HuH-7 (cell line): ENCODE measurements at places on chromosomes 6 and 20.

DNA sequence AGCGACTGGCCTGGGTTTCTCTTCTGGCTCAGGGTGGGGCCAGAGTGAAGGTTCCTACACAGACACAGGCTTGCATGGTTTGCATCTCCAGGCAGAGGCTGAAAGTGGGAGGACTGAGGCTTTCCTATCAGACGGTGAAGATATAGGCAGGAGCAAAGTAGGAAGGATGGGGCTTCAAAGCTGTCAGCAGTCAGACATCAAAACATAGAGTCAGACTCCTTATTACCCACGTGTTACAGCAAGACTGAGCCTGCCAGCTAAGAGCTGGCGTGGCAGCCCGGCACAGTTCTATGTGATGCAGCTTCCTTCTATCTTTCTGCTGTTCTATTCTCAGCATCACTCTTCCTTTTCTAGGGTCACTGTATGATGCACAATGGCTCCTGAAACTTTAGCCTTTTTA, 445.1 kb downstream of the DOK5 start:
- no peak for DNase-seq

DNA sequence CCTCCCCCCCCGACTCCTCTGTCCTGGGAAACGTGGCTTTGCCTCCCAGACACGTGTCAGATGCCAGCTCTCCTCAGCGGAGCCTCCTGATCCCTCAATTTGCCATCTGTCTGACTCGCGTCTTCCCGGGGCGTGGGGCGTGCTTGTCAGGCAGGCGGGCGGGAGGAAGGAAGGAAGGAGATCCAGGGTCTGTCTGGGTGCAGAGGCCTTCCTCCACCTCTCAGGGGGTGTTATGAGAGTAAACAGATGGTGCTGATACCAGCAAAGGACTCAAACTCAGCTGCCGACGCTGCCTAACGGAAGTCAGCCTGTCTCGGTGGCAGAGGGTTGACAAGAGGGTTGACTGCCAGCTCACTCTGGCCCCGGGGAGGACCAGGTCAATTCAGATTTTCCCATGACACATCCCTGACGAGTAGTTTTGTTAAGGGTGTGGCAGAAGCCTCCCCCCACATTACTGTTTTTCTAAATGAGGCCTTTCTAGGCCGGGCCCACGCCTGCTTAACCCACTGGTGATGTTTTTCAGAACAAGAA, 17.0 kb downstream of the UQCC2 start:
- DNase-seq, result no peak

DNA sequence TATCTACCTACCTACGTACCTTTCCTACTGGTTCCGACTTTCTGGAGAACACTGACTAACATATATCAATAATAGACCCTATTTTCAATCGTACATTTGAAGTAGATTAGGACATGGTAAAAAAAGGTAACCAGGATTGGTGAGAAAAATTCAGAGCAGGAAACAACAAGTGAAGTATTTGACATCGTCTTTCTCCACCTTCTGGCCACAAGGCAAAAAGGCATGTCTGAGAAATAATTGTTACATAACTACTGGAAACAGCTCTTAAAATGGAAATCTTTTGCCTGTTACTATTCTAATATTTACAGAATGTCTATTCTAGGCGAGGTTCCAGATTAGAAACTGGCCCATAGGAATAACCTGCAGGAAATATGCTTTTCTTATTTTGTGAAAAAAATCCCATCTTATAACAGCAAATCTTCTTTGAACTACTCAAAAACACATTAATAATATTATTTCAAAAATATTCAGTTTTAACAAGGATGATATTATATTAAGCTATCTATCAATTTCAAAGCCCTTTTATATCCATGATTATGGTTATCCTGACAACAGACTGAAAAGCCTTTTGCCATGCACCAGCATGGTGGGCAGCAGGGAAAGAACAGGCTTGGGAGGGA, 80.8 kb downstream of the RCAN2 start:
- DNase-seq, result peak; percentile 38

DNA sequence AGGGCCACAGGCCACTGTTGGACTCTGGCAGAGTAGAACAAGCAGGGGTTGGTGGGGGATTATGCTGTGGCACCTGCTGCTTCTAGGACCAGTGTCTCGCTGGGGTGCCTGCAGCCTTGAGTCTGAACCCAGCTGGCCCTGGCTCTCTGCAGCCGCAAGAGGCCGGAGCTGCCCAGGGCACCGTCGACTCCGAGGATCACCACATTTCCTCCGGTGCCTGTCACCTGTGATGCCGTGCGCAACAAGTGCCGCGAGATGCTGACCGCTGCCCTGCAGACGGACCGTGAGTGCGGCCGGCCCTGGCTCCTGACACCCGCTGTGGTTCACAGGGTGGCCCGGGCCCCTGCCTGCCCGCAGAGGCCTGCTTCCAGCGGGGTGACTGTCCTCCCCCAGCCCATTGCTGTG, 6.2 kb downstream of the TCEA2 start:
- DNase-seq, result no peak

DNA sequence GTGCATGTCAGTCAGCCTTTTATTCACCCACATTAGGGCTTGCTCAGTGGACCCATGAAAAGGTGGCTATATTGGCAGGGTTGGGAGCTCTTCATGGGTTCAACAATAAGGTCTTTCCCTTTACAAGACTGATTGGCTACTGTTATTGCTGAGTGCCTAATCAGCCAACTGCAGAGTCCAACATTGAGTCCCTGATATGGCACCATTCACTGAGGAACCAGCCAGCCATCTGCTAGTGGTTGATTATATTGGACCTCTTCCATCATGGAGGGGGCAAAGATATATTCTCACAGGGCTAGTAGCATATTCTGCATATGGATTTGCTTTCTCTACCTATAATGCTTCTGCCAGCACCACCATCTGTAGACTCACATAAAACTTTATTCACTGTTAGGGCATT, 69.9 kb downstream of the CDKAL1 start:
- no peak for DNase-seq

GRCh38 chr20:37251825-37252477, 9.7 kb downstream of the GHRH start:
- no peak for DNase-seq

DNA sequence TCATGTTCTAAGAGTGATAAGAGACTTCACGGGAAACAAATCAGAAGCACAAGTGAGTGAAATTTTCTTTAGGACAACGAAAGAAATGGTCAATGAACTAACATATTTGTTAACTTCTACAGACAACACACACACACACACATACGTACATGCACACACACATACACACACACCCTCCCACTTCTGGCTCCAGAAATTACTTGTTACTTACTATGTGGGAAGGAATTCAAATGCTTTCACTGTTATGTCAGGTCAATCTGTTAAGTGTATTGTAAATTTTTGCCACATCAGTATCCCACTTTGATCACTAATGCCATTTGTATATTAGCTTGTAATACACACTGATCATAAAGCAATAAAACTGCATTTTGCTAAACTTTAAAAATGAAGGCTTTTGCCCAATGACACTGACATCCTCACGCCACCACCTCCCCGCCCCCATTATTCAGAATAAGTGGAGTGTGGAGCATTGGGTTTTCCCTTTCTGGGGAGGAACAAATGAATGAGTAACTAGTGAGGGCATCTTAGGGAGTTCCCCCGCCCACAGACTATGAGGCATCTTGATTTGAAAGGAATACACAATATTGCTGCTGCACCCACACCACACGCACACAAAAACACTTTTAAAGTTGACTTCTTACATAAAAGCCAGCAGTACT, 76.2 kb downstream of the ATXN1 start:
- no peak for DNase-seq

DNA sequence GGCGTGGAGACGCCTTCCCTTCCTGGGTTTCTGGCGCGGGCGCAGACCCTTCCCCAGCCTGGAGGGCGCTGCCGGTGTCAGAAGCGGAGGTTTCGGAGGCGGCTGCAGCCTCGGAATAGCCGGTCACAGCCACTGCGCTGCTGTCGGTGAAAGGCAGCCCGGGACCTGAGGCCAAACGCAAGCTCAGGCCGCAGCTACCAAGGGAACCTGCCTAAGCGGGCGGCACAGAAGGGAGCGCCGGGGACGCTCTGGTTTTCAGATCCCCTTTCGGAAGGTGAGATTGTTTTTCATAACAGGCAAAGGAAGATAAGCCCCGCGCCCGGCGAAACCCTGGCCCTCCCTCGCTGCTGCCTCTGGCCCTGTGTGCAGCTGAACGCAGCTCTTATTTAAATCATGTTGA, 116.5 kb downstream of the FAM120B start:
- no peak for DNase-seq

DNA sequence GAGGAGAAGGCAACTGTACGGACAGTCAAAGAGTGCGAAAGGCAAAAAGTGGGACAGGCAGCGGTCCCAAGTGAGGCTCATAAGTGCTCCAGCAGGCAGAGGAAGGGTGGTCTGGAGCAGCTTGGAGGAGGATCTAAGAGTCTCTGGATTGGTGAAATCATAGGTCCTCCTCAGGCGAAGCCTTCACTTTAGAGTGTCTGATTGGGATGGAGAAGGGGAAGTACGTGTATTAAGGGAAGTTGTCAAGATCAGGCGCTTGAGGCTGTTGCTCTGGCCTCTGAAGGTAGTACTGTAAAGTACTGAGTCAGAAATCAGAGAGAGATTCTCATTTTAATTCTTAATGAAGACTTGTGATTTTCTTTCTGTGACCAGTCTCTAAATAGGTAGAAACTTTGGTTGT, 185.6 kb downstream of the KIF16B start:
- DNase-seq, result no peak

GRCh38 chr20:5870568-5870981, 79.8 kb downstream of the TRMT6 start:
- no peak for DNase-seq

DNA sequence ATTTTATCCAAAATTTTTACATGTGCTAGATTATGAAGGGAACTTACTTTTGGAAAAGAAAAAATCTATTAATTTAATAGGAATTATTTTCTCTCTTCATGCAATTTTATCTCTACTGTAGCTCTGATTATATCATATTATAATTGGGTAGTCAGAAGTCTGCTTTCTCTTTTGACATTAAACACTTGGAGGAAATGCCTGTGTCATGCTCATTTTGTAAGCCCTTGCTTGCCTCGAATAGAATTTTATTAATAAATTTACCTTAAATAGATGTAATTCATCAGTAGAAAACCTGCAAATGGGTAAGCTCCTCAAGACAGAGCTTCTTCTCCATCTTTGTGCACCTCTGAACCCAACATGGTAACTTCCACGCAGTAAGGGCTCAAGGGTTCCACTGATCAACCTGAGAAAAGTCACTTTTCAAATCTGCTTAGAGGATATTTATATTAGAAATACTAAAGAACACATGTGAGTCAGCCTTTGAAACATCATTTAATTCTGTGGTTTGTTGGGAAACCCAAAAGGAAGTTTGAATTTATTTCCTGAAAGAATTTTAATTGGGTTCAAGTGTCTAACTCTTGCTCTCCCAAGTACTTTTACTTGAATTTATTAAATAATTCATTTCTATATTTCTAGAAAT, 266.0 kb downstream of the ALDH8A1 start:
- no peak for DNase-seq

GRCh38 chr6:163513003-163513402, 98.5 kb downstream of the QKI start:
- no peak for DNase-seq

DNA sequence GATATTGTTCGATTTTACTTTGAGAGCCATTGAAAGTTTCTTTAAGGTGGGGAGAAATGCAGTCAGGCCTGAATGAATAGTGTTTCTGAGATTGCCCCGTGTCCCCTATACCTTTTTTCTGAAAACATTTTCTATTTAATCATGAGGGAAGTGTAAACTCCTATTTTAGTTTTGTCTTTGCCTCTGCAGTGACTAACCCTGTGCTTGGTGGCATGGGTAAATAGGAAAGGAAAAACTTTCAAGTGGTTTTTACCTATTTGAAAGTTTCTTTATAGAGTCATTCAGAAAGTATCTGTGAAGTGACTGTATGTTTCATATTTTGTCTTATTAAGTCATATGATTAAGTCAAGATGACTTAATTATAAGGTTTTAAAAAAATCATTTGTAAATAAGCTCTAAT, 14.5 kb downstream of the SNRNP48 start:
- no peak for DNase-seq

DNA sequence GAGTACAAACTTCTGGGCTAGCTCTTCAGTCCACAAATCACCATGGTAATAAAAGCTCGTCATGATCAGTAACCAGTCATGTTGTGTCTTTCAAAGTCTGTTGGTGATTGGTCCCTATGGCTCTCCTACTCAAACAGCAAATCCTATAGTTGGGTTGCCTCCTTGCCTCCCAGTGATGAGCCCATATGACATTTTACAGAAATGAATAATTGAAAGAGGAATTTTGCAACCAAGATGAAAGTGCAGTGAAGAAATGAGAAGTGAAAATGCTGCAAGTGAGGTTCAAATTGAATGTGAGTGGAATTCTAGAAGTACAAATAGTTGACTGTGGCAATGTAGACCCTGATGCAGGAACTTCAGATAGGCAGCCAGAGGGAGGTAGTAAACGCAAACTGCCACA, 5.1 kb upstream of the SIRPD start:
- no peak for DNase-seq

- no peak for DNase-seq
These were observed 18.7 kb downstream of the HCK start for GRCh38 chr20:32070690-32071213.

GRCh38 chr6:53317861-53318260, 30.9 kb downstream of the ELOVL5 start:
- no peak for DNase-seq

- no peak for DNase-seq
These were observed 39.2 kb downstream of the TRIM27 start for GRCh38 chr6:28884423-28885131.

- DNase-seq, result no peak
These were observed 70.6 kb downstream of the VEGFA start for GRCh38 chr6:43840490-43841218.

- no peak for DNase-seq
These were observed 104.4 kb upstream of the TENT5A start for GRCh38 chr6:81856872-81857271.

- no peak for DNase-seq
These were observed 75.1 kb downstream of the TBC1D7 start for GRCh38 chr6:13253272-13253671.

- DNase-seq, result no peak
These were observed 67.5 kb downstream of the JARID2 start for GRCh38 chr6:15313367-15313766.

- DNase-seq, result no peak
These were observed 9.0 kb upstream of the SERPINB1 start for GRCh38 chr6:2850538-2851113.

- DNase-seq, result peak; percentile 26
These were observed 326.7 kb upstream of the CNR1 start for GRCh38 chr6:88492824-88493223.

- no peak for DNase-seq
These were observed 1.1 kb upstream of the TREML1 start for GRCh38 chr6:41155132-41155805.

GRCh38 chr20:40251284-40251932, 437.6 kb downstream of the MAFB start:
- peak; percentile 44 for DNase-seq

GRCh38 chr6:139748353-139749146, 374.1 kb upstream of the CITED2 start:
- DNase-seq, result no peak

GRCh38 chr20:1809131-1809572, 86.1 kb upstream of the SIRPA start:
- no peak for DNase-seq

DNA sequence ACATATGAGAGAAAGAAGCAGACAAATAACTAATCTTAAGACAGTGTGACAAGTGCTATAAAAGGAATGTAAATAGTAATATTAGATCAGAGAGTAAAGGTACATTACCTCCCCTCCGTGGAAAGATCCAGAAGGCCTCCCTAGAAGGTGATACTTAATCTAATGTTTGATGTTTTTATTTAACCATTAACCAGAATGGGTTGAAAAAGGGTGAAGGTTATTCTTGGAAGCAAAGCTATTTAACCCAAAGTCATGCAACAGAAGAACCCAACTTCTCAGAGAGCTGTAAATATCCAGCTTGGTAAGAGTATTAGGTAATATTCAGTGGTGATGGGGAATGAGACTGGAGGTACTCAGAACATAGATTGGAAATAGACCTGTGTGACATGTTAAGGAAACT, 68.0 kb upstream of the HIVEP1 start:
- no peak for DNase-seq
